ENCODE measurements at places on chromosomes 6 and 20.

- DNase-seq = no peak
Observed at GRCh38 chr20:47230811-47231256, 125.7 kb downstream of the ZMYND8 start.

DNA sequence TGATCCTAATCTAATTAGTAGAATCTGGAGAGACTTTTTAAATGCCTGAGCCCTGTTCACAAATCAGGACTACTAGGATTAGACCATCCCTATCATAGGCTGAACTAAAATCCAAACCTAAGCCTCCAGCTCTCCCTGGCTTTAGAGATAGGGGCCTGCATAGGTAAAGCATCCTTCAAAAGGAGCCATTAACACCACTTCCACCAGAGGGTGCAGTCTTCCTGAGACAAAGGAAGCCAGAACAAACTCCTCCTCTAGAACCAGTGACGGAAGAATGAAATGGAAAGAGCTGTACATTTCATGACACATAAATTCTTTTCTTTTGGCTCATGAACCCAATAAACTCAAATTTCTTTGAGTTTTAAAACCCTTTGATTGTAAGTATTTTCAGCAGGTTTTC lies 291.2 kb upstream of the ADGRB3 start:
- no peak for DNase-seq

GRCh38 chr6:98824162-98824901 lies 10.0 kb upstream of the POU3F2 start:
- no peak for DNase-seq

DNA sequence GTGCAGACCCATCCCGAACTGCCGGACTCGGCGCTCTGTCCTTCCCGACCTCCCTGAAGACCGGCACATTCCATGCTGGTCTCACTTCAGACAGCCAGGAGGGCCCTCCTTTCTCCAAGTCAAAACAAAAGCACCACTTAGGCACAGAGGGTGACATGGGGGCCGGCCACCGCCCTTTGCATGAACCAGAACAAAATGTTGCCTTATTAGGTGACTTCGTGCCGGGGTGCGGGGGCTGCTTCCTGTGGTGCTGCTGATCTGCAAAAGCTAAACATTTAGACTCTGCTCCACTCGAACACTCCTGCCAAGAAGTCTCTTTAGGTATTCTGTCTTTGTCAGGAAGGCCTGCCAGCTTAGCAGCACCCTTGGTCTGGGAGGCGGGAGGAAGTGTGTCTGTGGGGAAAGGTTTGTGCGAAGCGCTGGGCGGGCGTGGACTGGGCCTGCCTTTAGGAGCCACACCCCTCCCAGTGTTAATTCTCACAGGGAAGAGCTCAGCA lies 133.8 kb downstream of the SMOC2 start:
- DNase-seq = no peak

- no peak for DNase-seq
Observed at GRCh38 chr6:148817689-148818088, 70.9 kb downstream of the UST start.

DNA sequence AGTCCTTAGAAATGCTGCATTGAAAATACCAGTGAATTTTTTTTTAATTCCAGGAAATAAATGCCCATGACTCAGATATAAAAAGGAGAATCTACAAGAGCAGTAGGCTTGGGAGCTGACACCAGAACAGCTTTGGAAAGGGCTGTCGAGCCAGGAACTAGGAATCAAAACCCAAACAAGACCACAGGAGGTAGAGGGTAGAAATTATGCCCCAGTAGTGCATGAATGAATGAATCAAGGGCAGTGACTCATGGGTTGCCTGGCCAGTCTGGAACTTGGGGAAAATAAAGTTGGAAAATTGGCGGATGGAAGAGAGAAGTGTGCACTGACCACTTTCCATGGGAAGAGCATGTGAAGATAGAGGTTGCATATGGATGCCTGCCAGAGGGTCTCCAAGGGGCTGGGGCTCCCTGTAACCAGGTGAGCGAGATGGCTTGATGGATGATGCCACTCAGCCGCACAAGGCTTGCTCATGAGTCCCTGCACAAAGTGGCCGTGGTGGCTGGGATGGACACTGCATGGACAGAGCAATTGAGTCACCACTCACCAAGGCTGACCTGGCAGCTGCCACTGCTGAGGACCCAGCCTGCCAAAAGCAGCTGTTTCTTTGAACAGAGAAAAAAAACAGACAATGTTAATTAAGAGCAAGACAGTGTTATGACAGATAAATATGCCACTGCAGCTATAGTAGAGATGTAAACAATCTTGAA lies 15.2 kb upstream of the MCCD1 start:
- no peak for DNase-seq

DNA sequence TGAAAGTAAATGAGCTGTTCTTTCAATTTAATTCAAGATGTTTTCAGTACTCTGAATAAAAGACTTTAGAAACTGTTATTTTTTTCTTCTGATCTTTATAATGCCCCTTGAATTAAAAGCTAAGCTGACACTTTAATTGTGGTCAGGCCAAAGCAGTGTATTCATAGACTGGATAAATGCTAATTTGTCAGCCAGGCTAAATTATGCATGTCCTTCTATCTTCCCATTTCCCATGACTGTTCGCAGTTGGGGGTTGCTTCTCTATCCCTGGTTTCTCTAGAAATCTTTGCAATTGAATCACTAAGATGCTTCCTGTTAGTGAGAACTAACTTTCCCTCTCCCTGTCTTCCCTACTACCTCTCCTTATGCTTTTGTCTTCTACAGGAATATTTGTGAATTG lies 396.2 kb downstream of the RFPL4B start:
- no peak for DNase-seq

DNA sequence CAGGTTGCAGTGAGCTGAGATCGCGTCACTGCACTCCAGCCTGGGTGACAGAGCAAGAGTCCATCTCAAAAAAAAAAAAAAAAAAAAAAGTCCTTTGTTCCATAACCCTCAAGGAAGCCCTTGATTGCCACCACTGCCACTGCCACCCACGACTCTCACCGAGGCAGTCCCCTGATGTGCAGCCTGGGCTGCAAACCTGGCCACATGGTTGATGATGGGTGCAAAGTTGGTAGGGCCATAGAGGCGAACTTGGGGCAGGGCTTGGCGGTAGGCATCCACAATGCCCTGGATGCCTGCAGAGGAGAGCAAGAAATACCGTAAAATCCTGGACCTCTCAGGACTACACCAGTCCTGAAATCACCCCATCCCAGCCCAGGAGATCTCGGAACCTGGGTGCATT lies 11.5 kb downstream of the SPAG4 start:
- DNase-seq = no peak

- DNase-seq = no peak
Observed at GRCh38 chr6:36825994-36826393, 13.2 kb downstream of the CPNE5 start.

DNA sequence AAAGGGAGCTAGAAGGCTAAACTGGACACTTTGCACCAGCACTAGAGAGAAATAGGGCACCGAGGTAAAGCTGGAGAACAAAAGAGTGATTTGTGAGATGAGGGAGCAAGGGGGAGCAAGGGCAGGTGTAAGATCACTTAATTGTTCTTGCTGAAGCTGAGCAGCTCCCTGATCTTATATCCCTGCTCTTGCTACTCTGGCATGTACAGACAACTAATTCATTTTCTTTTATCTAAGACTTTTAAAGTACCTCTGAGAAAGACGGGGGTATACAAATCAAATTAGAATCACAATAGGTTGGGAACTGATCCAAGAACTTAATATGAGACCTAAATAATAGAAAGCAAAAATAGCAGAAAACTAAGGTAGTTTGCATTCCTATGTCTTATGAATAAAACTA lies 381.7 kb upstream of the POU3F2 start:
- DNase-seq = no peak

DNA sequence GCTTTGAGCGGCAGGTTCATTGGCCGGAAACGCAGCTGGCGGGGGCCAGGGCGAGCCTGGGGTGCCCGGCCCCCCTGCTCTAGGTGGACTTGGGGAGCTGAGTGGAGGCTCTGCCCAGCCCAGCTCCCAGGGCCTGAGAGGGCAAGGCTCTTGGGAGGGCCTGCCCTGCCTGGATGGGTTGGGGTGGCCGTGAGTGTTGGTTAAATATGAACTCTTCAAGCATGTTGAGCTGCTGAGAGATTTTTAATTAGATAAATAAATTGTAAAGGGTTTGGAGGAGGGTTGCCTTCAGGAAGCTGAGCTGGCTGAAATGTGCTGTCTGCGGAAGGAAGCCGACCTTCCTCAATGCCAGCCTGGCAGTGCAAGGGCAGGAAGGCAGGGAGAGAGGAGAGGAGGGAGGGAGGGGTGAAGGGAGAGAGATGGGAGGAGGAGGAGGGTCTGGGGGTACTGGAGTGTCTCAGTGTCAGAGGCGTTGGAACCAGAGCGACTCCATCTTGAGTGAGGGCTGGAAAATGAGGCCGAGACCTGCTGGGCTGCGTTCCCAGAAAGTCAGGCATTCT lies 39.4 kb upstream of the PMEPA1 start:
- no peak for DNase-seq

DNA sequence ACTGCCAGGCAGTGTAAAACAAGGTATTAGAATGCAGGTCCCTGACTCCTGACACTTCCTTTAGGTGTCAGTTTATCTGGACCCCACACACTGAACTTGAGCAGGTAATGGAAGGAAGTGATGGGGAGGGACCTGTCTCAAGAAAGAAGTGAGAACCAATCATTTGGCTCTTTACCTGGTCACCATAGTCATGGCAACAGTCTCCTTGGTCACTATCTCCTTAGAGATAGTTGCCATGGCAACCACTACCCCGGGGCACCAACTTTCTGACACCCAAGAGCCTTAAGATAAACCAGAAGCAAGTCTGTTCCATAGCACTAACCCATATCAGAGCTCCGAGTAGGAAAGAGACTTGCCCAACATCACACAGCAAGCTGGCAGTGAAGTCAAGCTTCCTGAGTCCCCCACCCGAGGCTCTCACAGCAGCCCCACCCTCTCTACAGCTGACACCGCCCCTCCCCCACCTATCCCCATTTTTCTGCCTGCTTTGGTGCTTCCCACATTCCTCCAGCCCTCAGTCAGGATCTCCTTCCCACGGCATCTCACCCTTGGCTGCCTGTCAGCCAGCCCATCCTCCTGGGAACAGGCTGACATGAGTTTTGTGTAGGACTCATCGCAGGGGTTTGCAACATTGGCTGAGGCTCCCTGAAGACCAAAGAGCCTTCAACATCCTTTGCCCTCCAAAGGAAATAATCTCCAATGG lies 16.3 kb upstream of the HM13 start:
- no peak for DNase-seq

GRCh38 chr6:69973138-69973537 lies 106.8 kb downstream of the COL19A1 start:
- no peak for DNase-seq

DNA sequence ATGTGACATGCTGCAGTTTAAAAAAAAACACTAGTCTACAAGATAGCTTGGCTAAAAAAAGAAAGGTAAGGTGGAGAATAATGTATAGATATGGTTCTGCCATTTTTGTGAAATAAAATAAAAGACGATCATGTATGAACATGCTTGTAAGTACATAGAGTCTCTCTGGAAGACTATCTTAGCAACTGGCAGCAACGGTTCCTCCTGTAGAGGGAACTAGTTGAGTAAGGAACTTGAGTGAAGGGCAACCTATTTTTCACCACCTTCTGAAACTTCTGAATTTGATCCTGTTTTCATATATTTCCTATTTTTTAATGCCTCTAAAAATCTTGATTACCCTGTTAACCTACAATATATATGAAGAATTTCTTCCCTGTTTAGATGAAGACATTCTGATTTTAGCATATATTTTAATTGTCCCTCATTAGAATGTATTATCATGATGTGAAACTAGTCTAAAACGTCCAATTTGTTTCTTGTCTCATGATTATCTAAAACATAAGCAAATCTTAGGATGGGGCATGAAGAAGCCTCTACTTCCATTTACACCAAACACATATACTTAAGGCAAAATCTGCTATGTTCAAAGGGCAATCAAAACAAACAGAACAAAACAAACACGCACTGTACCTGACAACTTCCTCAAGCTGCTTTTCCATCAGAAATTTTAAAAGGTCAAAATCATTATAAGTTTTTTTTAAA lies 202.5 kb downstream of the ISM1 start:
- DNase-seq = no peak

DNA sequence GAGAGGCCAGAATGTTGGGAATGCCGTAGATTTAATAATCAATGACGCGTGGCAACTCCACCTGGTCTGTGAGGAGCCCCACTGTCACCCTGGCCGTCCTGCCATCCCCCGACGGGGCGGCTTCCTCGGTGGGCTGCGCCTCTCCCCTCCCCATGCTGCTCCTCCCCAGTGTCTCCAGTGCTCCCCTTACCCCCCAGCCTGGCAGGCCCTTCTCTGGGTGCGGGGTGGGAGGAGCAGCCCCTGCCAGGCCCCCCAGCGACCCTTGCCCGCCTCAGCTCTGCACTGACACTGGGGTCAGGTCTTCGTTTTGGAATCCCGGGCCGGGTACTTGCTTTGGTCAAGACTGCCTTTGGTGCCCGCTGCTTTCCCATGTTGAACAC lies 82.3 kb upstream of the FRMD1 start:
- DNase-seq = no peak

DNA sequence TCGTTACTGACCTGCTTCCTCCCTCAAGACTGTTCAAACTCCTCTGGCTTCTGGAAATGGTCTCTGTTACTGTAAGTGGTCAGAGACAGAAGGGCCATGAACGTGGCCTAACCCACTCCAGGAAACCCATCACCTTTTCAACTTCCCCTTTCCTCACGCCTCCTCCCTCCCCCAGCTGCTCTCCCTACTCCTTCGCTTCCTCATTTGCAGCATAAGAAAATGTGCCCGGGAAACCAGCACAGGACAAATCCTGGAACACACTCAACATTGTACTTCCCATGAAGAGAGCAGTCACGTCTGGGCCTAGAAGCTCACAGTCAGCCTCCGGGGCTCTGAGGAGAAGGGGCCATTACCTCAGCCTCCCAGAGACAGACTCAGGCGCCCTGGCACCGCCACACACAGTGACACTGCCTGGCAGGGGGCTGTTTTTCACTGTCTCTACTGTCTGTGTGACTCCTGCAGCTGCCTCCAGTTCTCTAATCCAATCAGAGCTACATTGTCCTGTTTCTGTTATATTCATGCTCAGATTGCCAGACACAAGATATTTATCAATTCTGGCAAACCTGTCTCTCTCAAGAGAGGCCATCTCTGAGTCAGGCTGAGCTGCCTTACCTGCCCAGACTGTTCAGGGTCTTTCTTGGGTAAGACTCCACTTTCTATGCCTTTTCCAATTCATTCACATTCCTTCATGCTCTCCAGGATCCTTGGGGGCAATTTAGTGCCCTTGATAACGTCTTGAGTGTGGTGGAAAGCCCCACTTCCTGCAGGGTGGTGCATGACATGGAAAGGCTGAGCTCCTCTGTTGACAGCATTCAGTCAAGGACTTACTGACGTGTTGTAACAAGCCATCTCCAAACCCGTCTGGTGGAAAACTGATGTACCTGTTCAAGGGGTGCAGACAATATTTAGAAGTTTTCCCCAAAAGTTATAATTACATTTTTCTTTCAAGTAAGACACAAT lies 242.2 kb downstream of the HIVEP2 start:
- no peak for DNase-seq

DNA sequence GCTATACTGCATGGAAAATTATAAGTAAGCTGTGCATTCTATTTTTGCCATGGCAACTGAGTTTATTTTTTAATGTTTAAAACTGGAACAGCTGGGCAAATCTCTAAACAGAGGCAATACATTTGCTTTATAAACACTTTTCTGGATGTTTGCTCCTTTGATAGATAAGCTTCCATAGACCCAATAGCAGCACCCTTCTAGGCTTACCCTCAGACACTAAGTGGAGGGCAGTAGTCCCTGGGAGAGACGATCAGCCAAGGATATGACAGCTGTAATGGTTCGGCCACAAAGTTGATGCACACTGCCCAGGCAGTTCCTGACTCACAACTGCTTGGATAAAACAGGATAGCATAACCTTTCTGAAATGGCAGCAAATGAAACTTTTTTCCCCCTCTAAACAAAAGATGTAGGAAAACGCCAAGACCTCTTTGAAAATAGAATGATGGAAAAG lies 8.5 kb upstream of the MRPS10 start:
- DNase-seq = no peak
